ENCODE measurements at places on chromosomes 3 and 15.
A peak's percentile ranks its signal among the peaks of the same experiment; 100 is the strongest.

GRCh38 chr15:68047826-68048225 lies 6.3 kb upstream of the PIAS1 start:
- no peak for DNase-seq

DNA sequence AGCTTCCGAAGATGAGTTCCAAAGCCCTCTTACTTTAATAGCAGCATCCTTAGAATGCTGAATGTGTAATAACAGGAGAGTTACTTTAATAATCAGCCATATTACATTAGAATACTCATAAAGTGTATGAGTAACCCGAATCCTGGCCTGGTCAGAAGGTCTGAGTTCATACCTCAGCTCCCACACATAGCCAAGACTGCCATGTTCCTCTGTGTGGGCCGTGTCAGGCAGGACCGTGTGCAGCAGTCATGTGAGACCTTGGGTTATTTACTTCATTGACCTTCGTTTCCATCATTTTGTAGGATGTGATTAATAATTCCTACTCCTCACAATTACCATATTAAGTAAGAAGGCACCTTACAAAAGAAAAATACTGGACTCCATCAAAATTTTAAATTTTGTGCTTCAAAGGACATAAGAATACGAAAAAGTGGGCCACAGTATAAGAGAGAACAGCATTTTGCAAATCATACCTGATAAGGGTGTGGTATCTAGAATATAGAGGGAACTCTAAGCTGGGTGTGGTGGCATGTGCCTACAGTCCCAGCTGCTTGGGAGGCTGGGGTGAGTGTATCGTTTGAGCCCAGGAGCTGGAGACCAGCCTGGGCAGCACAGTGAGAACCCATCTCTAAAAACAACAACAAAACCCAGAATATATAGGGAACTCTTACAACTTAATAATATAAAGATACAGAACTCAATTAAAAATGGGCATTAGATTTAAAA lies 163.4 kb downstream of the ATG7 start:
- DNase-seq, result no peak

DNA sequence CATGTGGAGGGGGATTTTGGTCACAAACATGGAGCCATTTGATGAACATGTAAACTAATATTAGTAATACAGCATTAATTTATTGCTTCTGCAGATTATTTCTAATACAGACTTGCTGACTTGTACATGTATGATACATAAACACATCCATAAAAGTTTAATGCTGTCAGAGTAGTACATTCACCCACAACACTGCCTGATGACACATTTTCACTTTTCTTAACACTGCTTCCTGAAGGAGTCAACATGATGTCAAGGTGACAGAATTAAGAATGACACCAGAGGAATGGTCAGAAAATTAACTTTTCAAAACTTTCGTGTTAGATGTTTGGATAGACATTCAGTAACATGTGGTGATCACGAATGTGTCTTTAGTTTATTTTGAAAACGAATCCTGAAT lies 199.4 kb downstream of the SATB1 start:
- DNase-seq, result no peak

GRCh38 chr3:140580746-140581145 lies 97.1 kb upstream of the TRIM42 start:
- peak; percentile 62 for DNase-seq

GRCh38 chr15:81071120-81071519 lies 63.0 kb upstream of the CFAP161 start:
- peak; percentile 22 for DNase-seq

Measured in LHCN-M2 (cell line).